NCI-H2081 treated with DMSO at 0.1 percent for 48 hours (cell line): ENCODE measurements at places on chromosomes 7 and 10.

- no peak for DNase-seq
Measured at GRCh38 chr10:132918617-132919373, 23.6 kb downstream of the CFAP46 start.

GRCh38 chr10:58023341-58024073 is 244.2 kb downstream of the IPMK start:
- no peak for DNase-seq

- DNase-seq: peak; percentile 36
Measured at GRCh38 chr7:30771174-30771879, at the start of gene MINDY4. TSS of gene MINDY4 (plus strand) at chr7:30771417. CDS start at chr7:30771494, 77 bp downstream.

GRCh38 chr10:126842836-126843235 is 62.4 kb upstream of the DOCK1 start:
- no peak for DNase-seq

DNA sequence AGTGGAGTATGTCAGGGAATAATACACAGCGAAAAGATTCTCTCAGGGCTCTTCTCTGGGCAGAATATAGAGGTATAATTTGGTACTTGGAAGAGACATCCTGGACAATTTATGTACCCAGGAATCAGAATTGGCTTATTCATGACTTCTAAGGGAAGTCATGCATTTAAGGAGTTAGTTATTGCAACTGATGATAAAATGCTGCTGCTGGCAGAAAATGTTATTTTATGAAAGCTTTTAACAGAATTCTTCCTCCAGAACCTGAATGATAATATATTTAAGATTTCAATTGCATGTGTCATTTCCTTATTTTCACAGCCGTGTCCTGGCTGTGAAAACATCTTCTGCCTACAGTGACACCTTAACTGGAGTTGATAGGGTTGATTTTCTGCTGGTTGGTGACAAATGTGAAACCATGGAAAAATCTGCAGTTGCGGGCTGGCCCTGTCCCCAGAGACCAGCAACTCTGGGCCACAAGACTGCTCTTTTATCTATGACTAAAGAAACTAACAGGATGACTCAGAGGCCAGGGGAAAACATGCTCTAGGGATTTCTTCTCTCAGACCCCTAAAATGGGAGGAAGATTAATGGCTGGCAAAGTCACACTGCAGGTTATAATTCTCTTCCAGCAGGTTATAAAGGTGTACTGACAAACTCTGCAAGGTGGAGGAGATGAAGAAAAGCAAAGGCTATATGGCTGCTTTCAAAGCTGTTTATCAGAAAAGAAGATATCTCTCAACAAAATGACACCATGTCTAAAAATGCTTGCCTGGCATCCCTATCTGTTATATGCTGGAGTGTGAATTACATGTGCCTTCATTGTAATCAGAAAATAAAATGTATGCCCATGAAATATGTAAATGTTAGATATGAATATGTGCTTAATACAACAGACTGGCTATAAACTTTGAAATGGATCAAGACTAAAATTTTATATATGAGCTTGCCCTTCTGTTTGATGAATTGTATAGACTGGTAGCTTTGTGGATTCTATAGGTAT is 12.1 kb upstream of the TRUB1 start:
- no peak for DNase-seq

DNA sequence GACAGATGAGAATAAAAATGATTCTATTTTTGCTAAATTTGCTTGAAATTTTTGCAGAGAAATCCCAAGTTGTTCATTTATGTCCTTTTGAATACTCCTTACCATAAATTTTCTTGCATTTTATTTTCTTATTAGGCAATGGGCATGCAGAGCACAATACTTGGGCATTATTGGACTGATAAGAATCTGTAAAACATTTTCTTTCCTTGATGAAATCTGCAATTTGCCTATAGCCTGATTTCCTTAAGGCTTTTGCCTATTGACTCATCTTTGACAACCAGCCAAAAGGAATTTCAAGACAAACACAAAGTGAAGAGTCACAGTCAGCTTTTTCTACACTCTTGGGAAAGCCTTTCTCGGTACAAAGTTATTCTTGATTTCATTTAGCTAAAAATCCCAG is 30.5 kb upstream of the GNAT3 start:
- no peak for DNase-seq

DNA sequence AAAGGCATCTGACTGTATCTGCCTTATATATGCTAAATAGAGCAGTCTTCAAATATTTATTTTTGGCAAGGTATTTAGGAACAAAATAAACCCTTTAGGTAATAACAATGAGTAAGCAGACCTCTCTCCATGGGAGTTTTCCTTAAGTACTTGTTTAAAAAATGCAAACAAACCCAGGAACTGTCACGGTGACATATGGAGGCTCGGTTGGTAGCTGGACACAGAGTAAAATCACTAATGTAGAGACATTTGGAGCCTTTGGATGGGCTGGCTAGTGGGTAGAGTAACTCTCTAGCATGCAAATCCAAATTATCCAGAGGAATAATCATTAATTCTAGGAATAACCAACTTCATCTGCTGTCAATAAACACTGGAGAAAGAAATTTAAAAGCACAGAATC is 71.6 kb upstream of the LAMB4 start:
- DNase-seq: peak; percentile 33

GRCh38 chr7:130010689-130011412 is 40.3 kb downstream of the ZC3HC1 start:
- DNase-seq: peak; percentile 42

DNA sequence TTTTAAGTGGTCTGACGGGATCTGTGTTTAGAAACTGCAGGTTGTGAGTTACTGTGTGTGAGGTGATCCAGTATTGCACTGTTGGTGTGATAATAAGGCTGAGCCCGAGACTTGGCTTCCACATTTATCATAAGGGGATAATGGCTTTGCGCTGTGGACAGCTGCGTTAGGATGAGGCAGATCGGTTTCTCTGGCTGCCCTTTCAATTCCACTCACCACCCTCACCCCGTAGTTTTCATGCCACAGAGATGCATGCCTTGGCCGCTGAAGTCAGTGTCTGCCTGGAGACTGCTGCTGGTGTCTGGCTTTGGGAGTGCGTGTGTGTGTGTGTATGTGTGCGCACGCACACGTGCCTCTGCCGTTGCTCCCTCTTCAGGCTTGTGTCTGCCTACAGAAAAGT is 273.0 kb downstream of the CCDC3 start:
- no peak for DNase-seq

DNA sequence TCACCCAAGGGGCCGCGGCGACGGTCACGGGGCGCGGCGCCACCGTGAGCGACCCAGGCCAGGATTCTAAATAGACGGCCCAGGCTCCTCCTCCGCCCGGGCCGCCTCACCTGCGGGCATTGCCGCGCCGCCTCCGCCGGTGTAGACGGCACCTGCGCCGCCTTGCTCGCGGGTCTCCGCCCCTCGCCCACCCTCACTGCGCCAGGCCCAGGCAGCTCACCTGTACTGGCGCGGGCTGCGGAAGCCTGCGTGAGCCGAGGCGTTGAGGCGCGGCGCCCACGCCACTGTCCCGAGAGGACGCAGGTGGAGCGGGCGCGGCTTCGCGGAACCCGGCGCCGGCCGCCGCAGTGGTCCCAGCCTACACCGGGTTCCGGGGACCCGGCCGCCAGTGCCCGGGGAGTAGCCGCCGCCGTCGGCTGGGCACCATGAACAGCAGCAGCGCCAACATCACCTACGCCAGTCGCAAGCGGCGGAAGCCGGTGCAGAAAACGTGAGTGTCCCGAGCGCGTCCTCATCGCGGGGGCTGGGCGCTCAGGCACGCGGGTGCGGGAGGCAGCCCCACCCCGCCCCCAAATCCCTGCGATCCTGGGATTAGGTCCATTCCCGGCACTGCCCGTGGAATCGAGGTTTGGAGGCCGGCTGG is 509 bp downstream of the AHR start:
- DNase-seq: no peak

GRCh38 chr7:81583882-81584533 is 185.8 kb downstream of the HGF start:
- DNase-seq: no peak

GRCh38 chr10:105585171-105585570 is 944.1 kb downstream of the SORCS3 start:
- DNase-seq: no peak

DNA sequence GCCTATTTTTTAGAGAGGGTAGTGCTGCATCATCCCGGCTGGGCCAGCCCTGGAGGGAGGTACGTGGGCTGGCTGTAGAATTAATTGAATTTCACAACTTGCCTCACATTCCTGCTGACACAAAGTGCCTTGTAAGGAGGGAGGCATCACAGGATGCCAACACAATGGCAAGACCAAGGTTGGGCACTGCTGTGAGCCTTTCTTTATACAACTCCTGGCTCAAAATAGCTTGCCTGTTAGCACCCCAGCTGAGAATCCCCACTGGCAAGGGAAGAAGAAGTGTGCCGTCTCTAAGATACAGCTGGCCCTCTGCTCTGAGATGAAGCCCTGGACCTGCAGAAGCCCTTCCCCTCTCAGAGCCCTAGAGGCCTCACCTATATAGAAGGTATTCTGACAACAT is 873.9 kb downstream of the GRID1 start:
- no peak for DNase-seq

DNA sequence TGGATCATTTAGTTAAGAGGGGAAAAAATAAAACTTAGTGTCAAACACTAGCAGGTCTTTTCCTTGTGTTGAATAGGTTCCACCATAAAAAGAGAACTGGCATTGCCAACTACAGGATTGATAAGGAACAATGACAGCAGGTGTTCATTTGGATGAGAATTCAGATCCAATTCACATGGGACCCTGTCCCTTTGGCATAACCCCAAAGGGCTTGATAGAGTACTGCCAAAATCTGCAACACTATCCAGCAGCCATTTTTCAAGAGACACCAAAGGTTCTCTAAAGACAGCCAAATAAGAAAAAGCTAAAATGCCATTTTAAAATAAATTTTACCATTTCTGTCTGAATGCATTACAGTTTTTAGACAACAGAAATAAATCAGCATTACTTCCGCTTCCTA is 422.3 kb downstream of the DGKB start:
- no peak for DNase-seq

DNA sequence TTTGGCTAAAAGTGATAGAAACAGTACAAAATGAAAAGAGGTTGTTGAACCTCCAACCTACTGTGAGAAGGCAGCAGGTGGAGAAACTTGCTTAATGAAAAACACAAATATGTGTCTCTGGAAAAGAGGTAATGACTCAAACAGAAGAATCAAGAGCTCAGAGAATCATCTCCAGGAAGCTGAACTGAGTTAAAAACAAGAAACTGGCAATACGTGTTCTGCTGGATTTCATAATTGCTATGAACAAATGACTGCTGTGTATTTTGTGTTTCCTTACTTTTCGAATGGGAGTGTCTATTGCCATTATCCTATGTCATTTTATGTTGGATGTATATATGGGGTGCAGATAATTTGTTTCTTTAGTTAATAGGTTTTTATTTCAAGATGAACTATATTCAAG is 401.1 kb downstream of the DGKB start:
- DNase-seq: no peak

- DNase-seq: no peak
Measured at GRCh38 chr7:22205631-22206030, 151.3 kb downstream of the RAPGEF5 start.

DNA sequence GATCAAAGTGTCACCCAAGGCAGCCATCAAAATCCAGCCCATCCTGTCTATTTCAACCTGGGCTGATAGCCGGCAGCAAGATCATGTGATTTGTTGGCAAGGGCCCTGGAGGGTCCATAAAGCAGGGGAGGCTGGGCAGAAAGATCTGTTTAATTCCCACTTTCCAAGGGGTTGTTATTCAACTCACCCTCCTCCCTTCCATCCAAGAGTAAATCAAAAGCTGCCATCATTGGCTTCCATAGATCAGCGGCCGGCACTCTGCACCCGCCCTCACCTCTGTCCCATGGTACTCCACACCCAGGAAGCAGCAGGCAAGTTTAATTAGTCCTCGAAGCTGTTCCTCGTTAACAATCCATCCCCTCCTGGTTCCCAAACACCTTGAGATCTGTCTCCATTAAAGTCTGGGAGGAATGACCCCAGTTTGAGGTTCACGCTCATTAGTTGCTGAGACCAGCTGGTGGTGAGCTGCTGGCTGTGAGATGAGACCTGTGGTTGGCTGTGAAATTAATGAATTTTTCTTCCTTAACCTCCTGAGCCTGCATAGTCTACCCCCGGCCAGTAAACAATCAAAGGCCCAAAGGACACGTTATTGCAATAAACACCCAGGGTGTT is 120.6 kb upstream of the CHST15 start:
- no peak for DNase-seq

- DNase-seq: no peak
Measured at GRCh38 chr7:92765725-92766124, 70.6 kb downstream of the CDK6 start.

DNA sequence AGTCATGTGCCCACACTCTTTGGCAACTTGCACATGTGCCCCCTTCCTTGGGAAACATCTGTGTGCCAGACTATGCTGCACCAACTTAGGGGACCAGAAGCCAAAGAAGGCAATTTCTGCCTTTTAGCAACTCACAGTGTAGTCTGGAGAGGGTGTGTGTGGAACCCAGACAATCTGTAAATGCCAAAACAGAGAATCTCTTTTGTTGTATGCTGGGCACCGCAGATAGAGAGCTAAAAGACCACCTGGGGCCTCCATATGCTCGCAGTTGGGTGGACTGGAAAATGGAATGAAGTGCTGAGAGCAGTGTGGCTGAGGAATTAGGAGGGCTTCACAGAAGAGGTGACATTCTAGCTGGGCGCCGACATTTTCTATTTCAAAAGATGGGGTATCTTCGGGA is 26.4 kb downstream of the UBTD1 start:
- DNase-seq: no peak

- no peak for DNase-seq
Measured at GRCh38 chr7:129122751-129123509, 21.6 kb upstream of the TSPAN33 start.

GRCh38 chr7:92251181-92251580 is 5.4 kb downstream of the ANKIB1 start:
- DNase-seq: no peak

- no peak for DNase-seq
Measured at GRCh38 chr7:139626817-139627216, 103.3 kb downstream of the CLEC2L start.

GRCh38 chr7:155992538-155992937 is 180.3 kb upstream of the SHH start:
- DNase-seq: no peak

GRCh38 chr10:88157981-88158465 is 294.6 kb downstream of the PTEN start:
- no peak for DNase-seq

- DNase-seq: no peak
Measured at GRCh38 chr7:16563281-16564022, 36.8 kb downstream of the LRRC72 start.

- no peak for DNase-seq
Measured at GRCh38 chr10:81961451-81962184, 86.6 kb downstream of the NRG3 start.

- DNase-seq: no peak
Measured at GRCh38 chr10:119413471-119414080, 128.9 kb downstream of the RGS10 start.

DNA sequence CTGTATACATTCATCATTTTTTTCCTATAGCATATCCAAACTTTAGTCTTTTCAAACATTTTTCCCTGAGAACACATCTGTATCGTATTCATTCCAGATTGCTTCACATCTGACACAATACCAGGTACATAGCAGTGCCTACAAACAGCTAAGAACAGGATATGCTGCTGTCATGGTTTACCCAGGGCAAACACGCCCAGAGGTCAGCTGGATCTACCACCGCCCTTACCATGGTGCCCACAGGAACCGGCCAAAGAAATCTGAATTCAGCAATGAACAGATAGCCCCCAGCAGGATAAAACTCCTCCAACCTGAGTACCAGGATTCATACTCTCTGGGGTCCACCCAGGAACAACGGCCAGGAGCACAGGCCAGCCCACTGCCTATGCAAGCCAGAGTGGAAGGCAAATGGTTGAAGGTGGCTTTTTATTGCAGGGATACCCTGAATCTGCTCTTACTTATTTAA is 43.0 kb downstream of the TNS3 start:
- DNase-seq: no peak
